ENCODE measurements at places on chromosomes 12 and 14.

DNA sequence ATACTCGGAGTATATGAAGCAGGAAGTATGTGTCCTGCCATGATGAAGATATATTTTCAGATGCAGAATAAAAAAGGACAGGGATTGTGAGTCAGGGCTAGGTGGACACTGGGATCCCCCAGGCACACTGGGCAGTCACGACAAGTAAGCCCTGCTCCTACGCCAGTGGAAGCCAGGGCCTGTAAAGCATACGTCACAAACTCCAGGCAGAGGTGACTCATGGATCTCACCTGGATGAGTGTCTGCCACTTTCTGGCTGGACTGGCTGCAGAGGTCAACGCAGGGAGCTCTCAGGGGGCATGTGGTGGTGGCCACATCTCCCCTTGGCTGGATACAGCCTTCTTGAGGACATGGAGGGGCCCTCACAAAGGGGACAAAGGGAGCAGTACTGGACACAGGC lies 262.3 kb downstream of the GLT1D1 start:
- no peak for DNase-seq

GRCh38 chr14:32754209-32754608 lies 184.5 kb upstream of the NPAS3 start:
- no peak for DNase-seq

DNA sequence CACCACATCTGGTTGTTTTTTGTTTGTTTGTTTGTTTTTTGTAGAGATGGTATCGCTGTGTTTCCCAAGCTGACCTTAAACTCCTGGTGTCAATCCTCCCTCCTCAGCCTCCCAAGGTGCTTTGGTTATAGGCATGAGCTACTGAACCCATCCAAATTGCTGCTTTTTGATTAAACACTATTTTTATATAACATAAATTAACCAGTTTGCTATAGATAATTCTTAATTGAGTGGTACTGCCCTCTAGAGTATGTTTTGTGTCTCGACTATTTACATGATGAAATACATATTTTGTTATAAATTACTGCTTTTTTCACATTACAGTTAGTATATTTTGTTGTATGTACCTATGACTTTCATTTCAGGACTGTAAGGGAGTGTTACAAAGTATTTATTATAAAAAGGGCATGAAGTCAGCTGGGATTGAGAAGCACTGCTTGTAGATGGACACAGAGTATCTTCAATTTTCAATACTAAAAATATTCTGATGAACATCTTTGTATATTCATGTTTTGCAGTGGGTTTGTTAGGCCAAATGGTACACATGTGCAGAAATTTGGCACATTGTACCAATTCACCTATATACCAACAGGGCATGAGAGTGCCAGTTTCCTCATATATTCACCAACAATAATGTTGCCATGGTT lies 14.9 kb upstream of the SCAF11 start:
- no peak for DNase-seq

- no peak for DNase-seq
Measured at GRCh38 chr14:74645756-74646470, 33.9 kb upstream of the LTBP2 start.

DNA sequence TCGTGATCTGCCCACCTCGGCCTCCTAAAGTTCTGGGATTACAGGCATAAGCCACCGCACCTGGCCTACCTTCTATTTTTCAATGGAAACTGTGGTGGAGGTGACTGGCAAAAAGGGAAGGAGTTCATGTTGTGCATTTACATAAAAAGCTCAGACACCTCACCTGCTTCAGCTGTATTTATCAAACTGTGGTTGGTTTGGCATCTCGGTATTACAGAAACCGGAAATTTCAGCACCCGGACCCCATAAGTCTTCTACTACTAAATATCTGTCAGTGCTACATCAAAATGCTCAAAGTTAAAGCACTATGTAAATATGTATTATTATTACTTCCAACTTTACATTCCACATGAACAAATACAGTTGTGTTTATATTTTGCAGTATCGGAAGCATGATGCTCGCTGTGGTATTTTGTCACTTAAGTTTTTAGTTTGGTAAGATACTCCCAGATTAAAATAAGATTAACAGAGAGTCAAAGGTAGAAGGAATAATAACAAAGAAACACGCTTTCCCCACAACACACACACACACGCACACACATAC lies 95.4 kb downstream of the ITPR2 start:
- no peak for DNase-seq

DNA sequence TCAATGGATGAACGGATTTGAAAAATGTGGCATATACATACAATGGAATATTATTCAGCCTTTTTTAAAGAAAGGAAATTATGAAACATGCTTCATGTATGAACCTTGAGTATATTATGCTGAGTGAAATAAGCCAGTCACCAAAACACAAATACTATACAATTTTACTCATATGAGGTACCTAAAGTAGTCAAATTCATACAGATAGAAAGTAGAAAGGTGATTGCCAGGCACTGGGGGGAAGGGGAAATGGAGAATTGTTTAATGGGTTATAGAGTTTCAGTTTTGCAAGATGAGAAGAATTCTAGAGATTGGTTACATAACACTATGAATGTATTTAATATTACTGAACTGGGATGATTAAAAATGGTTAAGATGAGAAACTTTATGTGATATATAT lies 171.4 kb downstream of the TMTC3 start:
- no peak for DNase-seq

DNA sequence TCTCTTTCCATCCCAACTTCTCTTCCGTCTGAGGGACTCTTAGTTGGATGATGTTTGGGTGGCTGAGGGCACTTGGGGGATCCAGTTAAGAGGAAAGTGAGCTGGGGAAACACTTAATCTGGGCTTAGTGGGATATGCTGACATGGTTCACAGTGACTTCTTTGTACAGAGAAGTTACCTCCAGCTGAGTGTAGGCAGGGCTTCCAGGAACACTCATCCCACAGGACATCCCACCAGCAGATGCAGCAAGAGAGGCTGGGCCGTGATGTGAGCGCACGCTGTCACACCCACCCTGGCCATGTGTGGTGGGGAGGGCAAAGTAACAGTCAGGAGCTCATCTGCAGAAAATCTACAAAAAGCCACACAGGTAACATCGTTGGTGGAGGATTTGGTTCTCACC lies 832 bp upstream of the CACNA2D4 start:
- DNase-seq = no peak

- DNase-seq = no peak
Measured at GRCh38 chr12:128813392-128813791, 10.4 kb downstream of the SLC15A4 start.

DNA sequence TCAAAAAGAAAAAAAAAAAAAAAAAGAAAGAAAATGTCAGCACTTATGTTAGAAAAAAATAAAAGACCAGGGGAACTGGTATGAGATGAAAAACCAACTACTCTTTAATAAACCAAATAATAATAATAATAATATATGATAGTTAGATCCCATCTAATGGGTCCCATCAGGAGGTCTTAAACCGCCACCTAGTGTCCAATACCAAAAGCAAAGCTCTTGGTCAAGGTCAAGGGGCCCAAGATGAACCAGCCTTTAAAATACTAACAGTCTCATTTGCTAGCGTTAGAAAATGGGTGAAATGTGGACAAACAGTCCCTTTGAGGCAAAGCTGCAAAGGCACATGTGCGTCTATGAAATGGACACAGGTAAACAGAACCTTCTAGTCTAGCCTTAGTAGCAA lies 12.3 kb downstream of the BRAP start:
- no peak for DNase-seq

DNA sequence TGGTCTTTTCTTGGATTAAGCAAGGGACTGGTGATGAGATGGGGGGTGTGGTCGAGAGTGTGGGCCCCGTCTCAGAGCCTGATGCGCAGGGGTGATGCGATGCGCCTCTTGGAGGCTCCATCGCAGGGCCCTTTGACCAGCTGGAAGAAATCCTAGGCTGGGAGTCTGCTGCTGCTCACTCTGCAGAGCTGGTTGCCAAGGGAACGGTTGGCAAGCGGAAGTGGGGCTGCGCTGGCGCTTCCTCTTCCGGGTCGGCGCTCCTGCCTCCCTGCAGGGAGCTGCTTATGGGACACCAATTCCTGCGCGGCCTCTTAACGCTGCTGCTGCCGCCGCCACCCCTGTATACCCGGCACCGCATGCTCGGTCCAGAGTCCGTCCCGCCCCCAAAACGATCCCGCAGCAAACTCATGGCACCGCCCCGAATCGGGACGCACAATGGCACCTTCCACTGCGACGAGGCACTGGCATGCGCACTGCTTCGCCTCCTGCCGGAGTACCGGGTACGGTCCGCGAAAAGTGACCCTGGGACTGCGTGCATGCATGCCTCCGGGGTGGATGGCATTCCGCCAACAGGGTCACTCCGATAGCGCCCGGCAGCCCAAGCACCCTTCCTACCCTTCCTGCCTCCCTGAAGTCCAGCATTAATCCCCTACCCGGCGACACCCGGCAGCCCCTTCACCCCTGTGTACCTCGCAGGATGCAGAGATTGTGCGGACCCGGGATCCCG lies at the start of gene MYG1:
Gene MYG1 (plus strand): TSS at position 242 of the 727 bp plus-strand sequence. CDS start 43 bp downstream, at position 285.
- peak; percentile 64 for DNase-seq

GRCh38 chr14:102938191-102938590 lies 15.7 kb downstream of the AMN start:
- DNase-seq = no peak

DNA sequence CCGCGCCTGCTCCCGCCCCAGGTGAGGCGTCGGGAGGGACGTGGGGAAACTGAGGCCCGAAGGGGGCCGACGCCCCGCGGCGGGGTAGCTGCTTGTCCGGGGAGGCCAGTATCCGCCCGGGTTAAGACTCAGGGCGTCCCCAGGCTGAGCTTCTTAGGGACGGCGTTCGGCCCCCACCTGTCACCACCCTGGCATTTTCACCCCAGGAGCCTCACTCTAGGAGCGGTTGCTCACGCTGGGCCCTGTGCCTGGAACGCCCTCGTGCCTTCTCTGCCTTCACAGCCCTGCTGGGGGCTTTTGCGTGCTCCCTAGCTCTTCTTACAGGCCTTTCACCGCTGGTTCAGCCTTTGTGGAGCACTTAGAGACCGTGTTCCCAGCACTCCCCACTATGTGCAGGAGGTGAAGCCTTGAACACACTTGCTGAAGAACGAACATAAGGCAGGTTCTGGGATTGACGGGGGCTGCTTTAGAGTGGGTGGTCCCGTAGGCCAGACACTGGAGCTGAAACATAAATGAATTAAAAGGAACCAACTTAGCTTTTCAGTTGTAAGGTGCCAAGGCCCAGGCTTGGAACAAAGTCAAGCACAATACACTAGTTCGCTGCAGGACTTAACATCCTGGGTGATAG lies 601 bp downstream of the ZNF839 start:
- DNase-seq = peak; percentile 19

GRCh38 chr12:6394398-6394797 lies 10.4 kb downstream of the LTBR start:
- DNase-seq = no peak

DNA sequence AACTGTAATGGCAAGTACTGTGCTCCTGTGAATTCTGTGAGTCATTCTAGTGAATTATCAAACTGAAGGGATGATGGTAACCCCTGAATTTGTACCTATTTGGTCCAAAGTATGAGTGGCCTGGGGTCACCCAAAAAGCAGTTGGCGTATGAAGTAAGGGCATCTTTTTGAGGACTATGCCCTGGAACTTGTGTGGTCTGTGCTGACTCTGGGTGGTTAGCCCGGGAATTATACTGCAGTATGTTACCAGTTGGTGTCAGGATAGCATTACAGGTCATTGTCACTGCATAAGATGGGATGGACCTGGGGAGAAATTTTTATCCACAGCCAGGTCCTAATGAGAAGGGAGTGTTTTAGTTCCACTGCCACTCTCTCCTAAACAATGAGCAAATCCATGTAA lies 174.7 kb downstream of the SSPN start:
- no peak for DNase-seq

DNA sequence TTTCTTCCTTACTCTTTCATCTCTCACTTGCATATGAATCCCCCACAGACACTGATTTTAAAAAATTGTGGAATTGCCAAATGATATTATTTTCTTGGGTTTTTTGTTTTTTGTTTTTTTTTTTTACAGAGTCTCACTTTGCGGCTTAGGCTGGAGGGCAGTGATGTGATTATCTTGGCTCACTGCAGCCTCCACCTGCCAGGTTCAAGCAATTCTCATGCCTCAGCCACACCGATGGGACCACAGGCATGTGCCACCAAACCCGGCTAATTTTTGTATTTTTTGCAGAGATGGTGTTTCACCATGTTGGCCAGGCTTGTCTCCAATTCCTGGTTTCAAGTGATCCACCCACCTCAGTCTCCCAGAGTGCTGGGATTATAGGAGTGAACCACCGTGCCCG lies 68.2 kb downstream of the BCAT1 start:
- no peak for DNase-seq

GRCh38 chr14:82528016-82528415 lies 994.4 kb upstream of the SEL1L start:
- DNase-seq = no peak

DNA sequence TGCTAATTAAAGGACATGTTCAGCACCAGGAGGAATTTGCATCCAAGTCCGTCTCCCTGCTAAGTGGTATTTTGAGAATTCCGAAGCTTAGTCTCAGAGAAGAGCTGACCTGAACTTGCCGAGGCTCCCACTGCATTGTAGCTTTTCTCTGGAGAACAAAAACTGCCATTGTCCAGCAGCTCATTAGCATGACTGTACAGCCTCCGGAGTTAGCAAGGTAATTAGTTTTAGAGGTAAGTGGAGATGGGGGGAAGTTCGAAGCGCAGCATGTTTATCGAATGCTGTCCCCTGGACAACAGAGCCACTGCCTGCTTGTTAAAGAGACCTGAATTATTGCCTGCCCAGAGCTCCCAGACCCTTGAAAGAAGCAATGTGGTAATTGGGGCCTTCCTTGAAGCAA lies 160.3 kb upstream of the PELI2 start:
- DNase-seq = no peak

- no peak for DNase-seq
Measured at GRCh38 chr14:93047661-93048060, 68.1 kb downstream of the ITPK1 start.

DNA sequence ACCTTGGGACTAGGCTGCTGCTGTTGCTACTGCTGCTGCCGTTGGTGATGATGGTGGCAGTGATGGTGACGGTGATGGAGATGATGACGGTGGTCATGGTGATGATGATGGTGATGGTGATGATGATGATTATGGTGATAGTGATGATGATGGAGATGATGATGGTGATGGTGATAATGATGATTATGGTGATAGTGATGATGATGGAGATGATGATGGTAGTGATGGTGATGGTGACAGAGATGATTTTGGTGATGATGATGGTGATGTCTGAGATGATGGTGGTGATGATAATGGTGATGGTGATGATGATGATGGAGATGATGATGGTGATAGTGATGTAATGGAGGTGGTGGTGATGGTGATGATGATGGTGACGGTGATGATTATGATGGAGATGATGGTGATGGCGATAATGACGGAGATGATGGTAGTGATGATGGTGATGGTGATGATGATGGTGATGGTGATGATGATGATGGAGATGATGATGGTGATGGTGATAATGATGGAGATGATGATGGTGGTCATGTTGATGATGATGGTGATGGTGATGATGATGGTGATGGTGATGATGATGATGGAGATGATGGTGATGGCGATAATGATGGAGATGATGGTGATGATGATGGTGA lies 156.8 kb upstream of the PWP1 start:
- DNase-seq = no peak

Data from stimulated activated CD8-positive, alpha-beta memory T cell treated with anti-CD3 and anti-CD28 coated beads, Interleukin-7, amount 100 ng/mL, for 1 hour (primary cell).